GOT3 (cell line): ENCODE measurements at places on chromosomes 7 and 10.

DNA sequence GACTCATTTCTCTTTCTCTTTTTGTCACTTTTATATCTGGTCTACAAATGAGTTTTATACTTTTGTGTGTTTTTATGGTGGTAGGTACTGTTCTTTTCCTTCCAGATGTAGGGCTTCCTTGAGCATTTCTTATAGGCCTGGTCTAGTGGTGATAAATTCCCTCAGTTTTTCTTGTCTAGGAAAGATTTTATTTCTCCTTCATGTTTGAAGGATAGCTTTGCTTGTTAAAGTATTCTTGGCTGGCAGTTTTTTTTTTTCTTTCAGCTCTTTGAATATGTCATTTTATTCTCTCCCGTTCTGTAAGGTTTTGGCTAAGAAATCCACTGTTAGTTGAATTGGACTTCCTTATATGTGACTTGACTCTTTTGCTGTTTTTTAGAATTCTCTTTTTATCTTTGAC lies 292.7 kb downstream of the RPS24 start:
- no peak for DNase-seq

DNA sequence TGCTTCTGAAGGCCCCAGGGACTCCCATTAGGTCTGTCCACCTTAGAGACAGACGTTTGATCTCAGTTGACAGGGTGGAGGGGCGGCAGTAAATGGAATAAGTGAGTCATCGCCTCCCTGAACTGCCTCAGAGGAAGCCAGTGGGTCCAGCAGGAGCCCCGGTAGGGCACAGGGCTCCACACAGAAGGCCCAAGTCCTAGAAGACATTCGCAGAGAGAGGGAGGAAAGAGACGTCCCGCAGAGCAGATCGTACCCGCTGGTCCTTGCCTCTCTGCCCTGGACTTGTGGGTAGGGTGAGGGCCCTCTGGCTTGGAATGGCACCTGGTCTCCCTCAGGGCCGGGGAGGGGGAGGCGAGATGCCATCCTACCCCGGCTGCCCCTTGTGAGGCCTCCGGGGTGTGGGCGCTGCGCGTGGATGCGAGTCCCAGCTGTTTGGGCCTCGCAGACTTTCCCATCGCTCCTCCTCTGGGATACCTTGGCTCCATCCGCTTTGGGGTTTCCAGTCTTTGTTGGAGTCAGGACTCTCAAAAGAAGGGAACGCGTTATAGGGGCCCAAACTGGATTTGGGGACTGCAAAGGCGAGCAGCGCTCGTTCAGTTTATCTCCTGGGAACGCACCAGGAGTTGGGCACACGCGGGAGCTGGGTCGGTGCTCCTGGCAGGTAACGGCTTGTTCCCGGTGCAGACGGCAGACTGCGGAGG lies 5.1 kb downstream of the TLX1 start:
- no peak for DNase-seq

- DNase-seq, result no peak
These were observed 203.9 kb downstream of the MALRD1 start for GRCh38 chr10:19252531-19252930.

GRCh38 chr10:89079961-89080360 lies 89.4 kb downstream of the FAS start:
- DNase-seq, result no peak

GRCh38 chr10:7890781-7891180 lies 72.5 kb downstream of the TAF3 start:
- no peak for DNase-seq

GRCh38 chr10:6135039-6135438 lies 46.2 kb downstream of the RBM17 start:
- DNase-seq, result no peak

DNA sequence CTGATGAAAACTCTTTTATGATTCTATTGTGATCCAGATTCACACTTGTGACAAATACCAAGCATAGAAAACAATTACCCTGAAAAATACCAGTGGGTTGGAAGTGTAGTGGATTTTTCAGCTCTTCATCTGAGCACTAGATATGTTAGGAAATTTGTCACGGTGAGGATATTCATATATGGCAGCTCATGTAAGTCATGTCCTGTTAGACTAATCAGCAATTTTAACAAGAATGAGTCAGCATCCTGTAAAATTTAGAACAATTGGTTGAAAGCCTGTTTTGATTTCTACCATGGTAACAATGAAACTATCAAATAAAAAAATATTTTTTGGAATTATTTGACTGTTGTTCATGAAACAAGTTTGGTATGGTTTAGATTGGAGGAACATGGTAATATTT lies 334.3 kb downstream of the CACNA2D1 start:
- no peak for DNase-seq

- no peak for DNase-seq
These were observed 395.9 kb downstream of the GRM8 start for GRCh38 chr7:126856691-126857291.
